Stimulated activated CD4-positive, alpha-beta T cell treated with anti-CD3 and anti-CD28 coated beads, Interleukin-2, amount 100 ng/mL, for 48 hours (primary cell): ENCODE measurements at places on chromosomes 16 and 17.

- no peak for DNase-seq
Observed at GRCh38 chr16:23317266-23317661, 15.2 kb downstream of the SCNN1B start.

DNA sequence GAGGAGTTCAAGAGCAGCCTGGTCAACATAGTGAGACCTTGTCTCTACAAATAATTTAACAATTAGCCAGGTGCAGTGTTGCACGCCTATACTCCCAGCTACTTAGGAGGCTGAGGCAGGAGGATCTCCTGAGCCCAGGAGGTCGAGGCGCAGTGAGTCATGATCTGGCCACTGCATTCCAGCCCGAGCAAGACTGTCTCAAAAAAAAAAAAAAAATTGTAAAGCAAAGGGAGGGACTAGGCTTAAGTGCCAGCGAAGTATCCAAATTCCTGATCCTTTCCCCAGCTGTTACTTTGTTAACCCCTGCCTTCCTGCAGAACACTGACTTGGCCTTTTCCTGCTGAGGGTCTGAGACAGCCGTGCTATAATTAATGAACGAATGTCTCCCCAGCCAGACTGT, 2.7 kb downstream of the GDPD3 start:
- no peak for DNase-seq

DNA sequence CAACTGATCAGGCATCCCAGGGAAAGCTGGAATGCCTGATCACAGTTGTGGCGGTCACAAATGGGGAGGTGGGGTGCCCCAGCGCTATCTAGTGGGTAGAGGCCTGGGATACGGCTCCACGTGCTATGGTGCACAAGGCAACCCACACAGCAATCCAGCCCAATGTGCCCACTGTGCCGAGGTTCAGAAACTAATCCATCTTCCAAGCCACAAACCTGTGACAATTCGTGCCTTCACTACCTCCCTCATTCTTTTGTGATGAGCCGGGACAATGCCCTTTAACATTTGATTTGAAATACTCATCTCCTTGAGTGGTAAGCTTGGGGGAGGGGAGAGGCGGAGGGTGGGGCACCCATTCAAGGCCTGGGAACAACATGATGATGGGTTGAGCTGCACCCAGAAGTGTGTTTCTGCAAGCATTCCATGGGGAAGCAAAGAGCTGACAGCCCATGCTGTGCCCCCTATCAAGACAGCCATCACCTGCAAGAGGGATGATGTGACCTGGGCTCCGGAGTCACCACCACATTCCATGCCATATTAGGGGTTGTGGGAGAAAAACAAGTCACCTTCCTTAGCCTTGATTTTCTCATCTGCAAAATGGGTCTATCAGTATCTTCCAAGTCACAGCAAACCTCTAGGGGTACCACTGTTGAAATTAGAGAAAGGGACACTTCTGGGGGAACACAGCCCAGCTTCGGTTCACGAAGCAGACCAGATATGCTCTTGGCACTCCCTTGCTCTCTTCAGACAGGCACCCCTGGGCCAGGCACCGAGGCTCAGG, 3.7 kb downstream of the ELOB start:
- no peak for DNase-seq

DNA sequence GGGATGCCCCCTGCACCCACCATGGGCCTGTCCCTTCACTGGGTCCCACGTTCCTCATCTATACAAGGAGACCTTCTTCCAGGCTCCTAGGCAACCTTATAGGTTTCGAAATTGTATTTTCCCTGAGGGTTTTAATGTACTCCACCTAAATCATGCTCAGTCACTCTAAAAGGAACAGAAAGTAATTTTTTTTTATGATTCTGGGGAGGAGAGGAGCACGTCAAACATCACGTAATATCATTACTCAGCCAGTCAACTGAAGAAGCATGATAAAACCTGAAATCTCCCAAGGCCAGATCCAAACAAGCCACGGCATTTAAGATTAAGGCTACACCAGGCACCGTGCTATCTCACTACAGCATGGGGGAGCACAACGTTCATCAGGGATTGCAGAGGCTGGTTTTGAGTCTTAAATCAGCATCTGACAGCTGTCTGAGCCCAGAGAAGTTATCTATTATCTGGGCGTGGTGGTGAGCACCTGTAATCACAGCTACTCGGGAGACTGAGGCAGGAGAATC, 3.9 kb upstream of the TMEM114 start:
- no peak for DNase-seq

DNA sequence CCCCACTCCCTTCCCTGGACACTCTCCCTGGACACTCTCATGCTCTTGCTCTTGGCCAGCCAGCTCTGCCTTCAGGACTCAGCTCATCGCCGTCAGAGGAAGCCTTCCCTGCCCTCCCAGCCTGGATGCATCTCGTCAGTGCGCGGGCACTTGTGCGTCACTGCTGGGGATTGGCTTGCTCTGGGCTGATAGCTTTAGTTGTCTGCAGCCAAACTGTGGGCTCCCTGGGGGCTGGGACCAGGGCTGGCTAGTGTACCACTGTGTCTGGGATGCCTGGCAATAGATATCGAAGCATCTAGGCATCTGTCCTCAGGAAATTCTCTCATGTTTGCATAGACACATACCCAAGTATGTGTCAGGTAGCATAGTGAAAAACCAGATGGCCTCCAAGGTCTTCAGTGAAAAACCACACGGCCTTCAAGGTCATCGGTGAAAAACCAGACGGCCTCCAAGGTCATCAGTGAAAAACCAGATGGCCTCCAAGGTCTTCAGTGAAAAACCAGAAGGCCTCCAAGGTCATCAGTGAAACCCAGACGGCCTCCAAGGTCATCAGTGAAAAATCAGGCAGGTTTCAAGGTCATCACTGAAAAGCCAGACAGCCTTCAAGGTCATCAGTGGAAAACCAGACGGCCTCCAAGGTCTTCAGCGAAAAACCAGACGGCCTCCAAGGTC, 72.0 kb downstream of the CMIP start:
- no peak for DNase-seq

DNA sequence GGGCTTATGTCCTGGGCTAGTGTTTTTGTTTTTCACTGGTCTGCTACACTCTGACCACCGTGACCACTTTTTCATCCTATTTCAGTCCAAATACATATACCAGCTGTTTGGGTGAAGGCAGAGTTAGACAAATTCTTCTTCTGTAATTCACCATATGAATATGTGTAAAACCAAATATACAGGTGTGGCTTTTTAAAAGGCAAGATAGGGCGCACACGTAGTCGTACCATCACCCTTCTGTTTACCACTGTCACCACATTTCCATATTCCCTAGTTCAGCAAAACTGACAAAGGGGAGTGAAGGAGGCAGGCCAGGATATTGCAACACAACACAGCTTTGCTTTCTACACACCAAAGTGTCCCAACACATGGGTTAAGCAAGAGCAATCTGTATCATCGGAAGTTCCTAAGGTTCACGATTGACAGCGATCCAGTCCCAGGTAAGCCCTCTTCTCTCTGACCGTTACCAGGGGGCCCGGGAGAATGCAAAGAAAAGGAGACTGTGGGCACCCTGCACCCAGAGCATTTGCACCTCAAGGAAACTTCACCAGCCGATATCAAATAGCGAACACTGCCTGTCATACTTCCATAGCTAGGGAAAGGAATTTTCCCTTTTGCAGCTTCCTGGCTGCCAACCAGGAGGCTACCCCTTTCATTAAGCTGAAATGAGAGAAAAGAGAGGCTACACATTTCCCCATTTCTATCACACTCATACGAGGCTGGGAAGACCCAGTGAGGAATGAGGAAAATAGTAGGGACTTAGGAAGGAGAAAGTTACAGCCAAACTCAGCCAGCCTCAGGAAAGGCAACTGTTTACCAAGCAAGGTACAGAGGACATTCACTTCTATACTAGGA, 23.1 kb downstream of the CREBBP start:
- DNase-seq: no peak

DNA sequence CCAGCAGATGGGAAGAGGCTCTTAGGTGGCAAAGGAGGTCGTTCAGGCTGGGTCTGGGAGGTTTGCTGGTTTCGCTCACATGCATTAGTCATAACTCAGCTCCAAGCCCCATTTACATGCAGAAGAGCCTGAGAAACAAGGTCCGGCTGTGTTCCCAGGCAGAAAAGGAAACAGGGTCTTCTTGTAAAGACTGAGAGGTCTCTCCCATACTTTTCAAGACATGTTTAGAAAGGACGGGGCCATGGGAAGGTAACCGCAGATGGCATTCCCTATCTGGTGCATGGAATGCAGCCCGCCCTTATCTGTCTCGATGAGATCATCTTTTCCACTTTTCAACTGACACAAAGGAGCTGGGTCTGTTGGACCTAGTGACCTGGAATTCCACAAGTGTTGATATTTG, 389.0 kb upstream of the CDH11 start:
- DNase-seq: no peak

GRCh38 chr17:3804503-3804931, 3.5 kb upstream of the ITGAE start:
- DNase-seq: no peak

- DNase-seq: no peak
Observed at GRCh38 chr16:84660973-84661372, 12.7 kb downstream of the KLHL36 start.

- peak; percentile 95 for DNase-seq
Observed at GRCh38 chr17:47889734-47890529, 6.1 kb upstream of the SP2 start.

DNA sequence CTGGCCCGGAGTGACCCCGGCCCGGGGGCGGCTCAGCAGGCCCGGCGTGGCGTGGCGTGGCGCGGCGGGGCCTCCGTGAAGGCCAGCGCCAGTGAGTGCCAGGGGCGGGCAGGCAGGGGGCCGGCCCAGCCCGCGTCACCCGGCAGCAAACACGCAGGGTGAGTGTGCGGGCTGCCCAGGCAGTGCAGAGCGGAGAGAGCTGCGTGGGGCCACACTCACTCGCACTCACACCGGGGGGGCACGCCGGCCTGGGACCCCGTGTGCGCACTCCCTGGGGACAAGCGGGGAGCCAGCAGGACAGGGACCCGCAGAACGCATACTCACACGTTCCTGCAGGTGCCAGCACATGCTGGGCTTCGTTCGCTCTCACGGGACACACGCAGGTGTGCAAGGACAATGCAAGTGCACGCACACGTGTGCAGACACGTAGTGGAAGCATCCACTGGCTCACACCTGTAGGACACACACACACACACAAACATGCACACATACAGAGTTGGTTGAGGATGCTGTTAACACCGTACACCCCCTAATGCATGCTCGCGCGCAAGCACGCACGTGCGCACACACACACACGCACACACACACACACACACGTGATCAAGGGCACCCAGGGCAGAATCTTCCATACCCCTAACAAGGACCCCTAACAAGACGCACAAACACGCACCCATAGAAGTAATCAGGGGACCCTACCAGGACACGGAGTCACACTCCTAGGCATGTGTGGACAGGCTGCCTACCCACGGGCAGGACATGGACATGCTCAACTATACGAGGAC, 7.7 kb downstream of the USP6 start:
- no peak for DNase-seq

GRCh38 chr16:47626246-47626645, 165.1 kb downstream of the PHKB start:
- no peak for DNase-seq
